Activated T-helper 1 cell treated with Interleukin-2 at 50 U/mL for 16 hours (primary cell): ENCODE measurements at places on chromosomes 6 and 20.

DNA sequence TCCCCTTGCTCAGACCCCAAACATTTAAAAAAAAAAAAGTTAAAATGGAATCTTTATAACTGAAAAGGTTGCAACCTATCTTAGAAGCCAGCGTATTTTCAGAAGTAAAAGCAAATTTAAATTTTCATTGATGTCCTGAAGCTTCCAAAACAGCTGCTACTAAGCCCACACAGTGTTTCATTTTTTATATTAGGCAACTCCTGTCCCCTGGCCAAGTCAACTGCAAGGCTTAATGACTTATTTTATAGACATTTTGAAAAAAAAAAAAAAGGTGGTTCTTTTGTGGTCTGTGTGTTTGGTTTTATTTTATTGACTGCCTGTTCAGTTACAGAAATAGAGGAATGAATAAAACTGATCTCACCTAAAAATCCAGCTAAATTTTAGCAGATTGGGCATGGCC is 13.0 kb downstream of the CFAP61 start:
- DNase-seq = no peak

- DNase-seq = no peak
Measured at GRCh38 chr6:34546551-34547321, 9.4 kb downstream of the SPDEF start.

DNA sequence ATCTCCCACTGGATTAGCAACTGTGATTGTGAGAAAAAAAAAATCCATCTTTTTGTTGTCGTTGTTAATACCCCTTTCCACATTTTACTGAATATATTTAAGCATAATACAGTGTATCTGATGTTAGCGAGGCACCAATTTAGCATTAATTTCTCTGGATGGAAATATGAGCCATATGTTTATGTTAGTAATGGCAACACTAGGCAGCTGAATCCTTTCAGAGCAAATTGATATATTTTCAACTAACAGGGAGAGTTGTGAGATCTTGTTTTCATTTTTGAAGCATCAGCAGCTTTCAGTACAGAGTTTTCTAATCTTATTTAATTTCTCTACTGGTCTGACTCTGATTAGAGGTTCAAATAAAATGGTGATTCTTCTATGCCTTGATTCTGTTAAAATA is 84.8 kb upstream of the HDAC2 start:
- DNase-seq = no peak

DNA sequence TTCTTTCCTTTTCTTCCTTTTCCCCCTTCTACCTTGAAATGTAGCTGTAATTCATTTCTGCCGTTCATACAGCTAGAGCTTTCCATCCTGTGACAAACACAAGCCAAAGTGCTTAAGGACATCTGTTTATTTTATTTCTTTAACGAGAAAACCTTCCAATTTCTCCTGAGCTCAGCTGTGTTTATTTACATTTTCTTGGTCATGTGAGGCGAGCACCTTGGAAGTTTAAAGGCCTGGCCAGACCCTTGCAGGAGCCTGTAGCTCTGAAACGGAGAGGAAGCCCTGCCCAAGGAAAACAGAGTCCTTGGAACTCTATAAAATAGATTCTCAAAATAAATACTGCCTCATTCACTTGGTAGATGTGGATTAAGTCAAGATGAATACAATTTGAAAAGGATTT is 223.1 kb downstream of the EYA2 start:
- no peak for DNase-seq

- DNase-seq = no peak
Measured at GRCh38 chr6:87902383-87902782, 145.3 kb upstream of the SPACA1 start.

DNA sequence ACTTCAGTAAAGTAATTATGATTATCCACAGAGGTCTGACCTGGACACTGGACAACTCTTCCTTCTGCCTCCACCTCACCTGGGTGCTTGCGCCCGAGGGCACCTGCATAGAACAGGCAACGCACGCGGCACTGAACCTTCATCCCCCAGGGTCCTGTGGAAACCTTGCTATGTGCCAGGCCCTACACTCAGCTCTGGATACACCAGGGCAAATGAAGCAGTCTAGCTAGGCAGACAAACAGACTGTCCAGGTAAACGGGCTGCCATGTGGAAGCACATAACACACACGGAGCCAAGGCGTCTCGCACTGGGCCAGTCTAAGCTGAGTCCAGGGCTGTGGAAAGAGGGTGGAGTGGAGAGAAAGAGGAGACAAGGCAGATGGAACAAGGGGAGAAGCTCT is 109.3 kb upstream of the AFDN start:
- DNase-seq = no peak

- DNase-seq = no peak
Measured at GRCh38 chr6:45479834-45480751, 102.4 kb upstream of the SUPT3H start.

DNA sequence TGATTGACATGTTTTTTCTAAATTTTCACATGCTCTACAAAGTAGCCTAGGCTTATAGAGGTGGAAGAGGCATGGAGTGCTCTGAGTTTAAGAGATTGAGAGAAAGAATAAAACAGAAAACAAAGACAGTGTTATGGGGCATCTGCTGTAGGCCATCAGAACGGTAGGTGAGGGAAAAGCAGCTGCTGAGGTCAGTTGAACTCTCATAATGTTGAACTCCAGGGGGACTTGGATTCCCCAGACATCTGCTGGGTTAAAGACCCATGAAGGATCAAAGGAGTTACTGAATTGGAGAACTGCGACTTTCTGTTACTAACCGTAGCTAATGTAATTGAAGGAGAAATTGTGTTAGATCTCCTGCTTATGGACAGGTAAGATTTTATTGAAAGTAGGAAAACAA is 333.9 kb downstream of the TFAP2B start:
- no peak for DNase-seq

- no peak for DNase-seq
Measured at GRCh38 chr20:35768731-35769664, 2.8 kb upstream of the PHF20 start.

DNA sequence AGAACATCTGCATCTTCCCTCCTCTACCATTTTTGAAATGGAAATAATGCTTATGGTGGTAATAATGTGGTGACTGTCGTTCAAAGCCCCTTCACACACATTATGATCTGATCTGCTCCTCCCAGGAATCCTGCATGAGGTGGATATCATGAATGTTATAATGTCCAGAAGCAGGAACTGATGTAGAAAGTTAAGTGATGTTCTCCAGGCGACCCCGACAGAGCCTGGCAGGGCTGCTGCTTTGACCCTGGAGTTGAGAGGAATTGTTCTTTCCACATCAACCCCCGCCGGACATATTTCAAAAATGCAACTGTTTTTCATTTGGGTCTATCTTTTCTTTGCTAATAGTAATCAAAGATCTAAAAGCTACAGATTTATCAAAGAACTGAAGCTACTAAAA is 131.6 kb downstream of the GMPR start:
- no peak for DNase-seq

DNA sequence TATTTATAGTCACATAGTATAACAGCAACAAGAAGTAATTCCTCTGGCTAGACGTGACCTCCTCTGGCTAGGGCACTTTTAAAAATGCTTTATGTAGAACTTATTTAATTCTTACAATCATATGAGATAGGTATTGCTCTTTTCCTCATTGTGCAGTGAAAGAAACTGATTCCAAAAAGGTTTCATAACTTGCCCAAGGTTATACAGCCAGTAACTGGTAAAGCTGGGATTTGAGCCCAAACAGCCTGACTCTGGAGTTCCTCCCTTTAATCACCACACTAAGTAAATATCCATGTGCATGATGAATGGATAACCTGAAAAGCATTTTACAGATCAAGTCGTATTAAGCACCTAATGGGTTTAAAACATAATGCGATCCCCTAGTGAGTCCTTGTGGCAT is 214.6 kb downstream of the PRL start:
- DNase-seq = no peak

GRCh38 chr6:56996401-56996800 is 41.5 kb downstream of the BEND6 start:
- no peak for DNase-seq

GRCh38 chr6:1381481-1382330 is 7.7 kb upstream of the FOXF2 start:
- DNase-seq = peak; percentile 29

DNA sequence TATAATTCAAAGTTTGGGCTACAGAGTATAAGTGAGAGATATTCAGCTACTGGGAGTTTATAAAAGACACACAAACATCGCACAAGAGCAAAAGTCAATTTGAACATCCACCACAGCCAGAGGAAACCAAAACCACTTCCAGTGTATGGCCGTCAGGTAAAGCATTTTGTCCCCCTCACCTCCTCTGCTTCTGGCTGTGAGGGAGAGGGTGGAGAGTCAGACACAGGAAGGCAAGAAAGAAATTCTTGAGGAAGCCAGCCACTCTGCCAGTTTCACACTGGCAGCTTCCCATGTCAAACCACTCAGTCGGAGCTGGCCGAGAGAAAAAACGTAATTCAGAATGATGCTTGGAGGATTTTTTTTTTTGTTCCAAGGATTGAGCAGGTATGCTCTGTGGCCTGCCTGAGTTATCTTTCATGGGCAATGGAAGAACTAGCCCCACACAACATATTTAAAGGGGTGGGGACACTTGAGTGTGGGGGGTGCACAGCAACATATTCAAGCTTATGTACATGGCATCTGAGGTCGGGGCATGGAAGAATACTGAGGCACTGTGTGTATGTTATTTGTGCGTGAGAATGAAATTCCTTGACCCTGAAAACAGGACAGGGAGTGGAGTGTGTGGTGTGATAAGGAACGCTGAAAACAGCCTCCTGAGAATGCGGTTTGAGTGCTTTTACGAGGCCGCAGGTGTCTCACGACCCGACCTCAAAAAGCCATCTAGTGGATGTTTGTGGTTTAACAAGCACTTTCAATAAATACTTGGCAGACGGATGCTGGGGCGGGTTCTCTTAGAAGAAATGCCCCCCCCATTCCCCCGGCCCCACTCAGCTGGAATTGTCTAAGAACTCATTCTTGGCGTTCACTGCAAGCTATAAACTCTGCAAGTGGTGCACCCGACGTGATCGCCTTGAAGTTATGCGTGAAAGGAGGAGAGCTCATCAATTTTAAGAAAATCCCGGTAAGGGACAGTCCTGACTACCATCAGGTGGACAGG is 27.5 kb upstream of the ZBTB22 start:
- peak; percentile 45 for DNase-seq

GRCh38 chr6:41073203-41073967 is 611 bp downstream of the NFYA start:
- DNase-seq = peak; percentile 70

- no peak for DNase-seq
Measured at GRCh38 chr20:47982574-47983360, 197.5 kb upstream of the SULF2 start.

DNA sequence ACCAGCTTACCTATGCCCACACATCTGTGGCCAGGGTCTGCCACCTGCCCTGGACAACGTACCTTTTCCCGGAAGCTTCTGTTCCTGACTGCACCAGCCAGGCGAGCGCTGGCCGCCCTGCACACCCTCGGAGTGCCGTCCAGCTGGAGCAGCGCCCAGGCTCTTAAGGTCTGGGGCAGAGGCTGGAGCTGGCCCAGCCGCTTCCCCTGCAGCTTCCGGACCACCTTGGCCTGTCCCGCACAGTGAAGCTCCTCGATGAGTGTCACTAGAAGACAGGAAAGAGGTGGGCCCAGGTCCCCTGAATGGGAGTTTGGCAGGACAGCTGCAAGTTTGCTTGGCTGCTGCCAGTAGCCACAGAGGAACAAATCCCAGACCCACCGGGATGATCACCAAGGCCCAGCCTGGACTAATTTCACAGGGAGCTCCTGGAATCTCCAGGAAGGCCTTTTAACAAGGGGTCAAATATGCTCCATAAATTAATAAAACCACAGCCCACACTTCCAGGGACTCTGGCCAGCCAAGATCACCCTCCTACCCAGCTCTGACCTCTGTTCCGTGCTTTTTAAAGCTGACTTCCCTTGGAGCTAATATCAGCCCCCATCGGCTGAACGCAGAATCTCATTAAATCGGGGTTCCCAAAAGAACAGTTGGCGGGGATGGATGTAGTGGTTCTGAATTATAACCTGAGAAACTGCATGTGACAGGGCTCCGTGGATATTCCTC is 82.3 kb downstream of the PTPN1 start:
- no peak for DNase-seq

DNA sequence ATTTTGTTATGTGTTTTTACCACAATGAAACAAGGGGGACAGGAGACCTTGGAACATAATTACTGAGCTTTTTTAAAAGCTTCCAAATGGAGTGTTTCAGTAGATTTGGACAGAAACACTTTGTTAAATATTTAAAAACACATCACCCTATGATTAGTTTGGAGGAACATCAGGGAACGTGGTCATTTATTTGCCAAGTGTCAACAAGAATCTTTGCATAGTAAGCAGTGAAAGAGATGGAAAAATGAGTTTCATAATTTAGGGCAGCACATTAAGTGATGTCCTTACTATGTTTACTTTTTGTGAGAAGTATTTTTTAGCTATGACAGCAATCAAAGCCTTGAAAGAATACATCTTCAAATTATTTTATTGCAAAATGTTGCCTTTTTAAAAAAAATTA is 82.6 kb downstream of the PROKR2 start:
- no peak for DNase-seq
